T-helper 17 cell (primary cell): ENCODE measurements at places on chromosomes 2 and 18. TPM values are rescaled to one million over a fixed set of nuclear protein-coding genes. Genes with fewer than 3 reads are reported as not detected.

Gene PREPL
- total RNA-seq = 21.3 TPM

GRCh38 chr2:44233450-44234128 is 41.7 kb upstream of the SLC3A1 start:
- DNase-seq = no peak

Gene MYL12A
- 500 TPM for total RNA-seq

DNA sequence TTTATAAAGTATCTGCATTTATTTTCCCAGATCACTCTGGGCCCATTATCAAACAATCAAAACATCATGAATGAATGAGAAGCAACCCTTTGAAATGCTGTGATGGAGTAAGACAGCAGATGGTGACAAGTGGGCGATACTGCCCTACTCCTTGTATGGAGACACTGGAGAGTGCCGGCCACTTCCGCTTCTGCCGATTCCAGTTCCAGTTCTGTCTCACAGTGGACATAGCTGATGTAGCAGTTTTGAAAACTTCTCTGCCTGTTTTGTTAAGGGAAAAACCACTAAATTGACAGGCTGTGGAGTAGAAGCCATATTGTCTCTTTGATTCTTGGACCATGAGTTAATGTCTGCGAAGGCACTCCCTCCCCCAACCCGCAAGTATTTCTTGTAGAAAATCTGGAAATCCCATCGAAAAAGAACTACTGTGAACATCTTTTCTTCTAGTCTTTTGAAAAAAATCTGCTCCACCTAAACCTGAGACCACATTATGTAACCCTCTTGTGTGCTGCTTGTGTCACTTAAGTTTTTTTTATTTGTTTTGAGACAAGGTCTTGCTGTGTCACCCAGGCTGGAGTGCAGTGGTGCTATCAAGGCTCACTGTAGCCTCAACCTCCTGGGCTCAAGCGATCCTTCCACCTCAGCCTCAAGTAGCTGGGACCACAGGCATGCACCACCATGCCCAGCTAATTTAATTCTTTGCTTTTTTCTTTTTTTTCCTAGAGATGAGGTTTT is 133.5 kb downstream of the TANC1 start:
- DNase-seq = no peak

- no peak for DNase-seq
These were observed 191.5 kb upstream of the ATP5MC3 start for GRCh38 chr2:175372704-175373701.

Gene PDE11A
- total RNA-seq = not detected

DNA sequence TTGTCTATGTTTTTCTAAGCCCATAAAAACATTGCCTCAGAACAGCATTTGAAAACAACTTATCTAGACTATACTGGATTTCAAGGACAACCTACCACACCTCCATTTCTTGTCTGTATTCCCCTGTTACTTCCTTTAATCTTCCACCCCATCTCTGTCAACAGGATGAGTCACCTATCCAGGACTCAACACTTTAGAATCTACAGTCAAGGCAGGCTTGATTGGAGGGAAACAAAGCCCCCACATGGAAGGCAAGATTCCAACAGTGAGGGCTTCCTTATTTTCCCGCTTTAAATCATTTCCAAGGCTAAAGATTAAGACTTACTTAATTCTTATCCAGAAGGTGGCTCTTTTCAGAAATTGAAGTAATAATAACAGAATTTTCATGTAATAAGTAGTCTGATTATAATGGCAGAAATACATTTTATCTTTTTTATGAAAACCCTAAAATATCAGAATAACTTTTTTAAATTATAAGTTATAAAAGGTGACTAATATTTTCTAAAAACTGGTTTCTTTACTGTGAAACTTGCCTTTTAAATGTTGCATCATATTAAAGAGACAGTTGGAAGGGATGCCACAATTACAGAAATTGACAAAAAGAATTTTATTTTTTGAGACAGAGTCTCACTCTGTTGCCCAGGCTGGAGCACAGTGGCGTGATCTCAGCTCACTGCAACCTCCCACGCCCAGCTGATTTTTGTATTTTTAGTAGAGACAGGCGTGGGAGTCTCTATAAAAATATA is 138.7 kb upstream of the CCDC150 start:
- no peak for DNase-seq

GRCh38 chr2:108855194-108855593 is 68.6 kb downstream of the CCDC138 start:
- no peak for DNase-seq

DNA sequence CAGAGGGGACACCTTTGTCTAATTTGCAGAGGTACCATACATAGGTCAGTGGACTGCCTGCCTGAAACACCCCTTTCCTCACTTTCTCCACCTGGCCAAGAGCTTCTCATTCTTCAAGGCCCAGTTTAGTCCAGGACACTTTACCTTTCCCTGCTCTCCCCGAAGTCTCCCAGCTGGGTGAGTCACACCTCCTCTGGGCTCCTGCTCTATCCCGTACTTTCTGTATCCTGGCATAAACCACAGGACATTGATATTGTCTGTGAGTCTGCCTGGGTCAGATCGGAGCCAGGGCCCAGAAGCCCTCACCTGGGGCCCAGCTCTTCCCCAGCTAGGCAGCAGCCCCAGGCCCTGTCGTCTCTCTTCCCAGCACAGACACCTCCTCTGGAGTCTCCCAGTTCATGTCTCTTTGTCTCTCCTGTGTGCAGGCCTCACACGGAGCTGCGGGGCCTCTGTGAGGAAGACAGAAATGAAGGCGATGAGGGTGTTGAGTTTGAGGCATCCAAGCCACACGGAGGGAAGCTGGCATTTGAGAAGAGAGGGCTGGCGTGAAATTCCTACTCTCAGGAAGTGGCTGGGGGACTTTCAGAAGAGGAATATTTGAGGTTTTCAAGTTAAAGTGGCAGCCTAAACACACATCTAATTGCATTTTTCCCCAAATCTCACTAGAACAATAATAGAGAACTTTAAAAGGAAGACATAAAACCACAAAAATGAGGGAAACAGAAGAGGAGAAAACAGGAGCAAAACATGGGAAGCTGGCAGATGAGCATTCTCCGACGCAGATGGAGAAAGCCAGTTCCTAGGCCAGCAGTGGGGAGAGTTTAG is 79.6 kb upstream of the LAPTM4A start:
- DNase-seq = no peak

Gene TCF23
- total RNA-seq = not detected

Gene MFSD2B
- 0.27 TPM for total RNA-seq

Gene NCL
- total RNA-seq = 385 TPM

GRCh38 chr18:24922491-24922890 is 429.5 kb downstream of the ZNF521 start:
- no peak for DNase-seq

Gene CYP26B1
- total RNA-seq = not detected

Gene CHPF
- total RNA-seq = 9.4 TPM

DNA sequence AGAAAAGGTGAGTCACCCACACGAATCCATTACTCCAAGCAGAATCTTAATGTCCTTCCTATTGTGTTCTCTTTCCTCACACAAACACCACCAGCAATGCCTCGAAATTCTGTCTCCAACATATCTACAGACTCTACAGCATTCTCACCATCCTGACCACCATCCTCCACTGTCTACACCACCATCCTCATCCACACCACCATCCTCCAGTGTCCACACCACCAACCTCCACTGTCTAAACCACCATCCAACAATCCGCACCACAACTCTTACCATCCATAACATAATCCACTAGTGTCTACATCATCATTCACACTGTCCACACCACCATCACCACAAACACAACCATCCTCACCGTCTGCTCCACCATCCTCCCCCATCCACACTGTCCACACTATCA is 121.6 kb upstream of the ALKAL2 start:
- no peak for DNase-seq

DNA sequence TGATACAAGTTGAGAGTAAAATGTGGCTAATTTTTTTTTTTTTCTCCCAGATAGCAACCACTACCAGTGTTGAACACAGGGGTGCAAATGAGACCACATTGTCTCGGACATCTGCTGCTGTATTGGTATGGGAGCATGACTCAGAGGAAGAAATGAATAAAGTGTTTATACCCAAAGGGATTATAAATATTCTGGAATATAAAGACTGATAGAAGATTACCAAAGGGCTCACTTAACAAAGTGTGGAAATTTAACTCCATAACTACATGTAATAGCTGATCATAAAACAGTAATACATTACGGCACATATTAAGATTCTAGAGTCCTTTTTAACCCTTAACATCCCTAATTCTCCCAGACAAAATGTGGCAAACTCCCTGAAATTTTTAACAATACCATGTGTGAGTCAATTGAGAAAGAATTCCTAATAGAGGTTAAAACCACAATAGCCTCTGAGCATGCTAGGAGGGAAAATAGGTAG is 1023.0 kb upstream of the ACVR2A start:
- no peak for DNase-seq

GRCh38 chr2:96437512-96437911 is 67.6 kb downstream of the NEURL3 start:
- DNase-seq = no peak

Gene TUBB8B
- total RNA-seq = not detected

- DNase-seq = no peak
These were observed 36.3 kb upstream of the CCDC68 start for GRCh38 chr18:54995421-54996143.

Gene EFHD1
- 1.1 TPM for total RNA-seq

- no peak for DNase-seq
These were observed 1548.2 kb upstream of the CELF4 start for GRCh38 chr18:39113790-39114189.

DNA sequence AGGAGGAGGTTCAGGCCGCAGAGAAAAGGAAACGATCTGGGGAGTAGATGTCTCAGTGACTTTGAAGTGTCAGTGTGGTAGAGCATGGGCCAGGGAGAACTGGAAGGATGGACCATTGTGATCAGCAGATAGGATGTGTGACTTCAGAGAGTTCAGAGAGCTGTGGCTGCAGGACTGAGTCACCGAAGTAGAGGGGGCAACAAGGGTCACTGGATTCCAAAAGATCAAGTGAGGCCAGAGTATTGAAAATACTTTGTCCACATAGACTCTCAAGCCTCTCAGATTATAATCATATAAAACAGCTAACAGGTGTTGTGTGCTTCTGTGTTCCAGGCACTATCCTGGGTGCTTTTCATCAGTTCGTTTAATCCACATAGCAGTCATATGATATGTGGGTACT is 99.4 kb downstream of the CRIM1 start:
- no peak for DNase-seq

Gene FLACC1
- total RNA-seq = 4.7 TPM

- DNase-seq = no peak
These were observed 165.0 kb downstream of the ANTXR1 start for GRCh38 chr2:69177785-69178636.

GRCh38 chr18:39037925-39038324 is 1472.3 kb upstream of the CELF4 start:
- DNase-seq = no peak

GRCh38 chr2:193966590-193966989 is 1690.4 kb upstream of the SLC39A10 start:
- DNase-seq = no peak

DNA sequence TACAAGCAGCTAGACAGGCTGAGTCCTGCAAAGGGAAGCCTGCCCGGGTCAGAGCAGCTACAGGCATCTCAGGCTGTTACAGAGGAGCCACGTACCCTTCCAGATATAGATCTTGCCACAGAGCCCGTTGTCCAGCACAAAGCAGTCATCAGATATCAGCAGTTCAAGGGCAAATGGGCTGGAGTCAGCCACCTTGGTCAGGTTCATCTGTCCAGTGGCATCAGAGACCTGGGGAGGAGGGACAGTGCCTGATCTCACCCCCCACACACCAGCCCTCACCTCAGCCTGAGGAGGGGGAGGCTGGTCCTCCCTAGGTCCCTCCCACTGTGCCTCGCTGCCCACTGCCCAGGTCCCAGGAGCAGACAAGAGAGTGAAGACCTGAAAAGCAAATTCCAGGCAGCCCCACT is 12.2 kb downstream of the CAPG start:
- no peak for DNase-seq

GRCh38 chr2:170717991-170718589 is 3.0 kb downstream of the SP5 start:
- no peak for DNase-seq

Gene COLEC12
- not detected for total RNA-seq

DNA sequence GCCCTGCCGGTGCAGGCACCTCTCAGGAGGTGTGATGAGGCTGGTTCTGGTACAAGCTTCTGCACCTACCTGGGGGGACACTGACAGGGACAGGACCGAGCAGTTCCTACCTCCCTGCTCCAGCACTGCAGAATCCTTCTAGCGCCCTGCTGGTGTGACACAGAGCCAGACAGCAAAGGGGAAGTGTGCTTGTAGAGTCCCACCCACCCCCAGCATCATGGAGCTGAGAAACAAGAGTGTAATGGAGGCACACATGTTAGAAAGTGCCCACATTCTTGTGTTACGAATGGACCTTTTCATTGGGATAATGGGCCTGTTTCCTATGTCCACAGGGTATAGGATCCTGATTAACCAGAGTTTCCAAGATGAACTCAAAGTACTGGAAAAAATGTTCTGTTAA is 38.3 kb downstream of the OXER1 start:
- DNase-seq = no peak

Gene KYNU
- total RNA-seq = 2.8 TPM

DNA sequence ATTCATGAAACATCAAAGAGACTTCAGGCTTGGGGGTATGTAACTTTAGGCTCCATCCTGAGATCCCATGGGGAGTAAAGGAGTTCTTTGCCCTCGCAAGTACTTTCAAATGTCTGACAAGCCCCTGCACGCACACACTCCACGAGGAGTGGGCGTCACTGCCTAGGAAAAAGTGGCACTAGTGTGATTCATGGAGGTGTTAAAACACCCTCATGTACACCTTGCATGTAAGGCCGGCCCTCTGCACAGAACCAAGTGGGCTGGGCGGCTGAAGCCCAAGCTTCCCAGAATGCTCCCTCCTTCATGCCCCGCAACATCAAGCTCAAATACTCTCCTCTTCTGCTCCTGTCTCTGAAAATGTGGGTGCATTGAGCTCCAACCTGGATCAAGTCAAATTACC is 7.8 kb downstream of the HS1BP3 start:
- DNase-seq = no peak

- no peak for DNase-seq
These were observed 120.3 kb downstream of the BCL11A start for GRCh38 chr2:60433018-60433596.

Gene IRS1
- 0.90 TPM for total RNA-seq

DNA sequence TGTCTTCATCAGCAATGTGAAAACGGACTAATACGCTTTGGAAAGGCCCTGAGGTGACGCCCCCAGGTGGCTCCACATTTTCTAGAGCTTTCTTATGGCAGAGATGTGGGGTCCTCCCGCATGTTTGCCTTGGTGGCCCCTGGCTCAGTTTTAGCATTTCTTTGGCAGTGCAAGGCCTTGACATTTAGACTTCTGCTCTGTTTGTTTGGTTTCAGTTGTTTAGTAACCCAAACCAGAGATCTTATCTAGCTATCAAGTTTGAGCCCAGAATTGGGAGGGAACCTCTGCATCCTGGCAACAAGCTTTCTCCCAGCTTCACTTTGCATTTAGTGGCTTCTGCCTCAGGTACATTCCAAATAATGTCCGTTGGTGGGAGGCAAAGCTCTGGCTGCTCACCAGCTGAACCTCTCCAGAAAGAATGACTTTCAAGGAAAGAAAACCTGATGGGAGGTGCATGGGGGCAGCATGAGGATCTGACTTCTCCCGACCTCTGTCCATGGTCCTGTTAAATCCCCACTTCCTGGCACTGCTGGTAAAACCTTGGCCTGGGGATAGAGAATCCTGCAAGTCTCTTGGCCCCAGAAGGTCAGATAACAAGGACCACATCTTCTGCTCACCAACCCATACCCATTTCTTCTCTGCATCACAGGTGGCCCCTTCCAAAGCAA is 12.0 kb upstream of the MBP start:
- DNase-seq = no peak

Gene REG3G
- total RNA-seq = not detected
